GM03348 (cell line): ENCODE measurements at places on chromosomes 6 and 20.

GRCh38 chr6:94196891-94197290 lies 777.5 kb upstream of the EPHA7 start:
- no peak for DNase-seq

- DNase-seq = no peak
Observed at GRCh38 chr6:40400738-40401137, 186.4 kb downstream of the LRFN2 start.

GRCh38 chr6:37624121-37624520 lies 73.6 kb downstream of the MDGA1 start:
- no peak for DNase-seq

GRCh38 chr6:158773581-158774449 lies 45.4 kb downstream of the EZR start:
- no peak for DNase-seq

GRCh38 chr6:162306616-162307015 lies 420.9 kb downstream of the PRKN start:
- no peak for DNase-seq

DNA sequence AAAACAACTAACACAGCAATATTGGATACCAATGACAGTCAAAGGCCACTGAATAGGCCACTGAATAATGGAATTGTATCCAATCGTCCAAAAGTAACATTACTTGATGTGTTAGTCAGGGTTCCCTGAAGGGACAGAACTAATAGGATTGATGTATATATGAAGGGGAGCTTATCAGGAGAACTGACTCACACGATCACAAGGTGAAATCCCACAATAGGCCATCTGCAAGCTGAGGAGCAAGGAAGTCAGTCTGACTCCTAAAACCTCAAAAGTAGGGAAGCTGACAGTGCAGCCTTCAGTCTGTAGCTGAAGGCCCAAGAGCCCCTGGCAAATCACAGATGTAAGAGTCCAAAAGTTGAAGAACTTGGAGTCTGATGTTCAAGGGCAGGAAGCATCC lies 571.4 kb downstream of the PRKN start:
- DNase-seq = no peak

DNA sequence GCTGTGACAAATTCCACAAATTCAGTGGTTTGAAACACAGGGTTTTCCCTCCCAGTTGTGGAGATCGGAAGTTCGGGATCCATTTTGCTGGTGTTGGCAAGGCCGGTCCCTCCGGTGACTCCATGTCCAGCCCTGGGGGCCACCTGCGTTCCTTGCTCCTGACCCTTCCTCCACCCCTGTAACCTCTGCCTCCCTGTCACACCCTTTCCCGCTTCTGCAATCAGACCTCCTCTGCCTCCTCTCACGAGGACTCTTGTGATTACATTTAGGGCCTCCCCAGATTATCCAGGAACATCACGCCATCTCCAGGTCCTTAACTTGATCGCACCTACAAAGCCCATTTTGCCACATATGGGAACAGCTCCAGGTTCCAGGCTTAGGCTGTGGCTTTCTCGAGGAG lies 12.5 kb downstream of the RPS6KA2 start:
- no peak for DNase-seq

DNA sequence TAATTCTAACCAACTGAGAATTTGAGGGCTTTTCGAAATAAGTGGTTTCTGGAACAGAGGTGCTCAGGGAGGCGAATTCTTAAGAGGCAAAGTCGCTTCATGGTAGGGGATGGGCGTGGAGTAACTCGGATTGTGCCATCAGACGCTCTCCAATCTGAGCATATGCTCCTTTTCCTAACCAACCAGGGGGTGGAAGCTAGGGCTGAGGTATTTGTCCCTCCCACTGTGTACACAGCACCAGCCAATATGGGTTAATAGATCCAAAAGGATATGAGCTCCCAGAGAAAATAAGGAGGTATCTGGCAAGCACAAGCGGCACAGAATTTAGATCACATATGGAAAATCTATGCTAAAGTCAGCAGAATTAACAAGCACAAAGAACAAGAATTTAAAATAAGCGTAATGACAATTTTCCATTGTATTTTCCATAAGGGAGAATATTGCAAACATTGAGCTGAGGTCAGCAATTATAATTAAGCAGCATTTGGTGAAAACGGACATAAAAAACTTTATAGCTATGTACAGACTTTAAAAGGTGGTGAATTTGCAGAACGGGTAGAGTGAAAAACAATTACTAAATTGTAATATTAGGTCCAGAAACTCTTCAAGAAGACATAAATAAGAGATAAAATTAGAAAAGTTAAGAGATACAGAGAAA lies 55.0 kb upstream of the PHACTR1 start:
- no peak for DNase-seq

DNA sequence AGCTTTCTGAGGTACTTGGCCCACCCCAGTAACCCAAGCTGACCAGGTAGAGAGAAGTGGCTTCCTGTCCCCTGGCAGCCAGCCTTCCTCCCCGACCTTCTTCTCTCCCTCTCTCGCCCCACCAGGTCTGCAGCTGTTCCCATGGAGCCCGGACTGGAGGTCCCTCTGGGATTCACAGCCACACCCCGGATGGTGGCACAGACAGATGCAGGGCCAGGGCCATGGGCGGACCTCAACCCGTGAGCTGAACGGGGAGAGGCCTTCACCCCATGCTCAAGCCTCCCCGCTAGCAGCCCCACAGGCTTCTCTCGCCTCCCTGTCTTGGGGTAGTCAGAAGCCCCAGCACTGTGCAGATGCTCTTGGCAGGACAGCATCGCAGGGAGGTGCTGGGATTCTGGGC lies 41.3 kb downstream of the CPXM1 start:
- DNase-seq = no peak

DNA sequence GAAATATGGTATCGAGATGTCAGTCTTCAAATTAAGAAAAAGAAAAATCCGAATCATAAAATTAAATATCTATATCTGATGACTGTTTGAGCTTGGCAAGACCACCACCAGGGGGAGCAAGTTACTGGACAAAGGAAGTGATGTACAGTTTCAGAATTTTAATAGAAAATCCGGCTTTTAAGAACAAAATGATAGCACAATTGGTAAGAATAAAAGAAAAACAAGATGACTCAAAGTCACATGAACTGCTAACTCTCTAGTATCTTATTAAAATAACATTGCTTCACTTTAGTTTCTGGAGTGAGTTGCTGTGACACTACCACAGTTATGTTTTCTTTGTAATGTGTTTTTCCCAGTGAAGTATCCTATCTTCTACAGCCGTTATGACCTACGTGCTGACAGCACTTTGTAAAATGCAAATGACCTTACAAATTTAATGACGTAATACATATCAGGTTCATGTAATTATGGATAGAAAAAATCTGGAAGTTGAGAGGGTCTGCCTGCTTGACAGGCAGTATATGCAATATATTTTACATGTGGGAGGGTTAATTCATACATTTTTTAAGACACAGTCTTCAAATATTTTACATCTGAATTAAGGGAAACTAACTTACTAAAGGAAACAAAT lies 405.3 kb upstream of the HS3ST5 start:
- peak; percentile 39 for DNase-seq

DNA sequence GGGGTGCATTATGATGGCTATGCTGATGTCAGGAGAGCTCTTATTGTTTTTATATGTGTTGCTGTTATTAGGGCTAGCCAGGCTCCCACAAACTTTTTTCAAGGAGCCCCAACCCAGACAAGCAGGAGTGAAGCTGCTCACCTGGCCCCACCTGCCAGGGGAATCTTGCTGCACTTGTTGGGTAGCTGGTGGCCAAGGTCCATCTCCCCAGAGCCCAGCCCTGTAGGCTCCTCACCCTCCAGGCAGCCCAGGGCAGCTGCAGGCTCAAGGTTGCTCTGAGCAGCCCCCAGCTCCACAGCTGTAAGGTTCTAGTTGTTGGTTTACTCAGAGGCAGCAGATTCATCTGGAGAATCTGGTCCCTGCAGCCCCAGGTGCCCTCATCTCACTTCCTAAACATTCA lies 46.8 kb upstream of the SIRPA start:
- no peak for DNase-seq

DNA sequence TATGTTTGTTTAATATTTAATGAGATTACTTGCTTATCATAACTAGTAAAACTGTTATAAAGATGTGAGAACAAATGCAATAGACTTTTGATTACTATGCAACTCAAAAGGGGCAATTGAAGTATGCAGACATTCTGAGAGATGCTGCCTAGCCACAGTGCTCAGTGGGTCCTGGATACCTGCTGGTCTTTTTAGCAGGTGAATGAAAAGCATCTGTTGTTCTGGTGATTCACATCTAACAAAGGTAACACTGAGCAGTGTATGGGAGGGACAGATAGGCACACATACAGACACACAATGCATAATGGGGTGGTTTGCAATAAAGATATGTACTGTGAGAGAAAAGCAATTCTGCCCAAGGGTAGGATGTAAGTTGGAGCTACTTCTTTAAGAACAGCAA lies 46.9 kb downstream of the OGFRL1 start:
- no peak for DNase-seq

- no peak for DNase-seq
Observed at GRCh38 chr6:144601221-144601620, 316.1 kb downstream of the UTRN start.

DNA sequence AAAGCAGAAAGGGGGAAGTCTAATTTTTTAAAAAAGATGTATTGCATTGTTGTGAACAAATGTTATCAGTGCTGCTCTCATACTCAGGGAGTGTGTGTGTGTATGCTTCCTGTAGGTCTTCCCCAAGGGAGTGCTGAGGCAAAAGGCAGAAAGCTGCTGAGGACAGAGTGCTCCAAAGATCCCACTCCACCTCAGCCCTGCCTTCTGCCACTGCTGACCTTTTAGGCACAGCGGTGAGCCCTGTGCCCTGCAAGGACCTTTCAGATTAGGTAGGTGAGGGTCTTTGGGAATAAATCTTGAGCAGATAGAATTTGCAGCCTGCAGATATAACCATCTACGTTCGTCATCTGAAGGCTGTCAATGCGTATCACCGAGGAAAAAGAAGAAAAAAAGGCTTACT lies 756.4 kb upstream of the MMS22L start:
- DNase-seq = no peak

- DNase-seq = no peak
Observed at GRCh38 chr6:118881440-118882313, 12.3 kb upstream of the ASF1A start.

DNA sequence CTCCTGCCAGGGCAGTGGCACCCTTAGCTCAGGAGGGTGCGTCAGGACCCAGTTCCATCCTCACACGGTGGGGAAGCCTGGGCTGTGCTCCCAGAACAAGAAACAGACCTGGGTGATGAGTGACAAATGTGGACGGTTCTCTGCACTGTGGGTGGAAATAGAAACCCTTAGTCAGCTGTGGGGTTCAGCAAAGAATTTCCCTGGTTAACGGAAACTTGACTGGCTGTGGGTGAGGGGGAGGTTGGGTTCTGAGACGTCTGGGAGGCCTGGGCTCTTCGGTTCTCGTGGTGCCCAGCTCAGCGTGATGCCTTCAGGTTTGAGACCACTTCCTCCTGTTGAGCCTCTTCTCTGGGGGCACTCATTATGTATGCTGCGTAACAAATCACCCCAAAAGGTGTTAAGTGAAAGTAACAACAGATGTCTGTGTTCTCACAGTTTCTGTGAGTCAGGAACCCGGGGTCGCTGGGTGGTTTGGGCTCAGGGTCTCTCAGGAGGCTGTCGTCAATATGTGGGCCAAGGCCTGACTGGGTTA lies 53.1 kb upstream of the FAM83D start:
- no peak for DNase-seq

GRCh38 chr6:77814119-77814518 lies 161.3 kb downstream of the MEI4 start:
- DNase-seq = no peak

DNA sequence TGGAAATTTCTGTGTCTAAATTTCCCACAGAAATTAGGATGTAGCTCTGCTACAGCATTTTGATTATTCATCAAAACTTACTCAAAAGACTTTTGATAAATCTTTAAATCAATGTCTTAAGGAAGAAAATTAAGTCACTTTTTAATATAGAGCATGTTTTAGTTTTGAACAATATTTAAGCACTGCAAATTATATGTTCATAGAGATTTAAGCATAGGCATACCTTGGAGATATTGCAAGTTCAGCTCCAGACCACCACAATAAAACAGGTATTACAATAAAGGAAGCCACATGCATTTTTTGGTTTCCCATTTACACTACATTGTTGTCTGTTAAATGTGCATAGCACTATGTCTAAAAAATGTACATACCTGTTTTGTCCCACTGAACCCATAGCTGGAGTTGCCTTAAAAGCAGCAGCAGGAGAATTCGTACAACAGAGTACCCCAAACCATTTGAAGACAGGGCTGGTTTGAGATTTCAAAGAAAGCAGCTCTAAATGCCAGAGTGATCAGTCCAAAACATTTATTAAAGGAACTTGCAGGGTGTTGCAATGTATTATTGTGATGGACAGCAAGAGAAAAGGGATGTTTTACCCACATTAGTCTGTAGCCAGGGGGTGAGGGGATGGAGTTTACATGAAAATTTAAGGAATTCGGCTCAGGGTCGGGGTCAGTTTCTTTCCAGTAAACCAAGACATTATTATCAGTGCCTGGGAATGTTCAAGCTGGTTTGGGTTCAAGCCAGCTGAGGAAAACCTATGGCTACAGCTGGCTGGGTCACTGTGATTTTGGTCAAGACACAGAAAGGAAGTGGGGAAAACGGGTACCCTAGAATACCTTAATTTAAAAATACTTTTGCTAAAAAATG lies 6.3 kb upstream of the LOC128125822 start:
- DNase-seq = no peak

DNA sequence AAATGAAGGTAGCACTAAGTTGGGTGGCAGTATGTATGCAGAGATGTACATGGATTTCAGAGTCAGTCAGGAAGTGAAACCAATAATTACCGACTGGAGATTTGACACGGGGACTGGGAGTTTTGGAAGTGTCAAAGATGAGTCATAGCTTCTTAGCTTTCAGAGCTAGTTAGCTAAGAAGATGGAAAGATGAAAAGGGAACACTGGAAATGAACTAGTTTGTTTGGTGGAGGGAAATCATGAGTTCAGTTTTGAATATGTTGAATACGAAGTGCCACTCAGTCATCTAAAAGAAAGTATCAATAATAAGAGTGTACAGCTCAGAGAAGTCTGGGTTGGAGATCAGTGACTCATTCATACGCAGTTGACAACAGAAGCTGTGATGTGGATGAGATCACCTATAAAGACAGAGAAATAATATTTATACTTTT lies 7.5 kb downstream of the ESF1 start:
- no peak for DNase-seq

GRCh38 chr6:129969064-129969463 lies 49.3 kb upstream of the L3MBTL3 start:
- DNase-seq = no peak

- no peak for DNase-seq
Observed at GRCh38 chr6:75424618-75425548, 68.7 kb downstream of the FILIP1 start.

DNA sequence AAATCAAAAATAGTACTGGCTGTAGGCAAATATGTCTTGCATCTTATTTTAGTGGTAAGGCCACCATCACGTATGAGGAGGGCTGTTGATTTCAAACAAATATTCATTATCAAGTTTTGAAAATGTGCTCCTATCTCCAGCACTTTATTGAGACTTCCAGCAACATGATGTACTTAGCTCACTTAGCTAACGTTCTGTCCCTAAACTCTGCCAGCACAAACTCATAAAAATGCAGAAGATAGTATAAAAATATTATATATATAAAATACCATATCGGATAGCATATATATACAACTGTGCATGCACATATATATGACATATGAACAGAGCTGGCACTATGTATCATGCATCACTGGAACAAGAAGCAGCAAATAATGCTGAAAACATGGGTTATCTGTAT lies 762.3 kb downstream of the C6orf118 start:
- no peak for DNase-seq

GRCh38 chr6:28134015-28134414 lies 7.7 kb upstream of the ZKSCAN8 start:
- peak; percentile 23 for DNase-seq
